Activated CD8-positive, alpha-beta memory T cell treated with anti-CD3 and anti-CD28 coated beads, Interleukin-2, amount 50 U/mL, for 4 hours (primary cell): ENCODE measurements at places on chromosomes 12 and 14.

- DNase-seq = no peak
Observed at GRCh38 chr14:30180219-30180618, 252.6 kb upstream of the PRKD1 start.

DNA sequence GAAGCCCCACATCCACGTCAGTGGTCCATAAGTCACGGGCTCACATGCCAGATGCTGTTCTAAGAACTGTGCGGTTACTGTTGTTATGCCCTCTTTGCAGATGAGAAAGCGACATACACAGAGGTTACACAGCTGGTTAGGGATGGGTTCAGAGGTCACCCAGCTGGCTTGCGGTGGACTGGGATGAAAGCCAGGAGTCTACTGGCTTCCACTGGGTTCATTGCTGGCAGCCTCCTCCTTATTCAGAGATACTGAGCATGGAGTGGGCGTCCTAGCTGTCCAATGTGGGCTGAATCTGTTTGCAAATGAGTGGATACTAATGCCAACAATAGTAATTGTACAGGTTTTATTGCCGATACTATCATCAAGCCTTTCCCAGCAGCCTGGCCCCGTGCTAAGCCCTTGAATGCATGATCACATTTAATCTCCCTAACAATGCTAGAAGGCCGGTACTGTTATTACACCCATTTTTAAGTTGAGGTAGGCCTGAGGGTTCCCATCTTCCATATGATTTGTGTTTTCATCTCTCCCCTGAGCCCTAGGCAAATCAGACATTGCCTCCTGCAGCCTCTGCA is 129.1 kb downstream of the PLXNC1 start:
- DNase-seq = no peak

DNA sequence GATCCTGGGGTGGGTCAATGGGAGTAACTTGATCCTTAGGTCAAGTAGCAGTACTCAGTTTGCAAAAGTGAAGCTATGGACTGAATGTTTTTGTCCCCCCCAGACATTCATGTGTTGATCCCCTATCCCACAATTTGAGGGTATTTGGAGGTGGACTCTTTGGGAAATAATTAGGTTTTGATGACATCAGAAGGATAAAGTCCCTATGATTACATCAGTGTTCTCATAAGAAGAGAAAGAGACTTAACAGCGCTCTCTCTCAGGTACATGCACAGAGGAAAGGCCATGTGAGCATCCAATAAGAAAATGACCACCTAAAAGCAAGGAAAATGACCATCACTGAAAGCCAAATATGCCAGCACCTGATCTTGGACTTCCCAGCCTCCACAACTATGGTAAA is 550.8 kb downstream of the FOXG1 start:
- no peak for DNase-seq

- DNase-seq = no peak
Observed at GRCh38 chr12:93676408-93677194, 574 bp upstream of the CRADD start.

GRCh38 chr12:107484230-107484629 is 201.4 kb upstream of the PWP1 start:
- DNase-seq = no peak

GRCh38 chr12:104150416-104150815 is 12.4 kb upstream of the NFYB start:
- no peak for DNase-seq

DNA sequence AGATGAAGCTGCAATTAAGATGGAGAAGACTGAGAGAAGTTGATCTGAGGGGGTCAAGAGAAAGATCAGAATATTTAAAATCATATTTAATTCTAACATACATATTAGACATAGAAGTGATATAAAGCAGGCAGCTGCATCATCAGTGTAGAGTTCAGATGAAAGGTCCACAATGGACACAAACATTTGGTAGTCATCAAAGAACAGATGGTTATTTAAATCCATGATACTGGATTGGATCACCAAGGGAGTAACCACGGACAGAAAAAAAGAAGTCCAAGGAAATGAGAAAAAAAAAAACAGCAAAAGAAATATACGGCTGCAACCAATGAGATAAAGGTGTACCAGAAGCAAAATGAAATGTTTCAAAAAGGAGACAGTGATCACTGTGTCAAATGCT is 20.1 kb downstream of the NOVA1 start:
- no peak for DNase-seq

DNA sequence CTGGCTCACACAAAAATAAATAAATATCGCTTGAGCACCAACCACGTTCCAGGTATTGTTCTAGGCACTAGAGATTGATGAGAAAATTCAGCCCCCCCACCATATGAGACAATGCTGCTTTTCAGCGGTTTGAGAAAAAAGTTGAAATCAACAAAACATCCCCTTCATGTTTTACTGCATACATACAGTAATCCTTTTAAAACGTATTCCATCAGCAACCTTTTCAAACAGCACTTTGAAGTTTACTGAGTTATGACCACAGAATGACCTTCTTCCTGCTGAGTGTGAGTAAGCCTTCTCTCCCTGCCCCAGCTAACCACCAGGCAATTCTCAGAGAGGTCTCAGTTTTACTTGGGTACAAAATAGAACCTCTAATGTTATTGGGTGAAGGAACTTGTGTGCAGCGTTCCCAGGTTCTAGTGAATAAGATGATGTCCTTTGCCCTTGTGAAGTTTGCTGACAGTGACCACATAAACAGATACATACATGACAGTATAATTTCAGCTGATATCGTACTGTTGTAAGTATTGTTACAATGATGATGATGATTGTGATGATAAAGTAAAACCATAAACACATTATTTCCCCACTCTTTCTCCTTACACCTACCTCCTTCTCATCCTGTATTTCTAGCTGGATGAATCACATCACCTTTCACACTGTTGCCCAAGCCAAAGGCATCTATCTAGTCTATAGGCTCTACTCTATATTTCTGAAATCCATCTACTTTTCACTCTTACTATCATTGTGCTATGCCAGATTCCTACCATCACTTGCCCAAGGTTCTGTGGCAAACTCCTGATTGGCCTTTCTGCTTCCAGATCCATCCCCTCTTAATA is 124.4 kb upstream of the KRR1 start:
- DNase-seq = no peak

- no peak for DNase-seq
Observed at GRCh38 chr14:23929136-23929535, 24.4 kb upstream of the DHRS4 start.

DNA sequence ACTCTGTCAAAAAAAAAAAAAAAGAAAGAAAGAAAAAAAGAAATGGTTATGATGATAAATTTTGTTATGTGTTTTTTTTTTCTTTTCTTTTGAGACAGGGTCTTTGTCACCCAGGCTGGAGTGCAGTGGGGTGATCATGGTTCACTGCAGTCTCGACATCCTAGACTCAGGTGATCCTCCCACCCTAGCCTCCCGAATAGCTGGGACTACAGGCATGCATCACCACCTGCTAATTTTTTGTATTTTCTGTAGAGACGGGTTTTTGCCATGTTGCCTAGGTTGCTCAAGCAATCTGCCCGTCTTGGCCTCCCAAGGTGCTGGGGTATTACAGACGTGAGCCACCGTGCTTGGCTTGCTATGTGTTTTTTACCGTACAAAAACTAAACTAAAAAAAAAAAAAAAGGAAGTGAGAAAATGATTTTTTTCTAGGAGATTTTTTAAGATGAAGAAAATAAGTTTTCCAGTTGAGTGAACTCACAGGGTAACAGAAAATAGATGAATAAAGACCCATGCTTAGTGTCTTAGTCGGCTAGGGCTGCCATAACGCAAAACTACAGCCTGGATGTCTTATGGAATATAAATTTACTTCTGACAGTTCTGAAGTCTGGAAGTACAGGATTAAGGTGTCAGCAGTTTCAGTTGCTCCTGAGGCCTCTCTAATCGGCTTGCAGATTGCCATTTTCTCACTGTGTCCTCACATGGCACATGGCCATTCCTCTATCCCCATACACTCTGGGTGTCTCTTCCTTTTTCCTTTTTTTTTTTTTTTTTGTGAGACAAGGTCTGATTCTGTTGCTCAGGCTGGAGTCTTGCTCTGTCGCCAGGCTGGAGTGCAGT is 13.2 kb upstream of the APOF start:
- DNase-seq = no peak

- no peak for DNase-seq
Observed at GRCh38 chr12:114993165-114993564, 309.2 kb upstream of the TBX3 start.

- DNase-seq = no peak
Observed at GRCh38 chr12:51620448-51620847, 29.4 kb downstream of the SCN8A start.

- DNase-seq = no peak
Observed at GRCh38 chr12:55188974-55189556, 31.8 kb upstream of the OR10A7 start.

DNA sequence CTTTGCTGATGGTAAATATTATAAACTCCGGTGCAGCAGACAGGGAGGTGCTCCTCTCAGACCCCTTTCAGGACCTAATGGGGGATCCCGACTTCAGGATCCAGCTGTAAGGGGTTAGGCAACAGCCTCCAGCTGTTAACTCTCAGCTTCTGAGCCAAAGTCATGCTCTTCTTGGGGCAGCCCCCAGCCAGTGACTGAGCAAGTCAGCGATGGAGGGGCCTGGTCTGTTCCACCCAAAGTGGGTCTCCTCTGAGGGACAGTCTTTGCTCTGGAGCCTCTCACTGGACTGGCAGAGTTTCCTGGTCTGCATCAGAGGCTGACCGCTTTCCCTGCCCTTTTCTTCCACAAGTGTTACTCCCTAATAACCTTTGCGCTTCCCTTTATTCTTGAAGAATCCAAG is 184.2 kb upstream of the DIO3 start:
- no peak for DNase-seq

DNA sequence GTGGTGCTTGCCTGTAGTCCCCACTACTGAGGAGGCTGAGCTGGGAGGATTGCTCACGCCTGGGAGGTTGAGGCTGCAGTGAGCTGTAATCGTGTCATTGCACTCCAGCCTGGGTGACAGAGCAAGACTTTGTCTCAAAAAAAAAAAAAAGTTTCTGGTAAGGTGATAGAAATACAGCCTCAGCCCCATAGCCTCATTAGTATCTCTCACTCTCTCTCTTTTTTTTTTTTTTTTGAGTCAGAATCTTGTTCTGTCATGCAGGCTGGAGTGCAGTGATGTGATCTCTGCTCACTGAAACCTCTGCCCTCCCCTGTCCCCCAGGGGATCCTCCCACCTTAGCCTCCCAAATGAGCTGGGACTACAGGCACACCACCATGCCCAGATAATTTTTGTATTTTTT is 19.2 kb downstream of the MTHFD1 start:
- DNase-seq = no peak

DNA sequence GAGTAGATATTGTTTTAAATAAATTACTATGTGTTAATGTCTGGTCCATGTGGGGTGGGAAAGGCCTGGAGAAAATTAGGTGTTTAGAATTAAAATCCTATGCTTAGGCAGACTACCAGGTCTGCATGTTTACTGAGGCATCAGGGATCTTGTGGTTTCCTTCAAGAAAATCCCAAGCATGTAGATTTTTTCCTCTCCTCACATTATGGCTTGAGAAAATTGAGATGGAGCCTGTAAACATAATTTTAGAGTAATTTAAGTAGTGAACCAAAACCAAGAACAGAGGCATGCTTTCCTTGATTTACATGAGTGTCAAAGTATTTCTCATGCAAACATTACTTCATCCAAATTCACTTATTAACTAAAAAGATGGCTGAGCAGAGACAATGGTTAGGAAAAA is 823.7 kb downstream of the AACS start:
- DNase-seq = no peak

DNA sequence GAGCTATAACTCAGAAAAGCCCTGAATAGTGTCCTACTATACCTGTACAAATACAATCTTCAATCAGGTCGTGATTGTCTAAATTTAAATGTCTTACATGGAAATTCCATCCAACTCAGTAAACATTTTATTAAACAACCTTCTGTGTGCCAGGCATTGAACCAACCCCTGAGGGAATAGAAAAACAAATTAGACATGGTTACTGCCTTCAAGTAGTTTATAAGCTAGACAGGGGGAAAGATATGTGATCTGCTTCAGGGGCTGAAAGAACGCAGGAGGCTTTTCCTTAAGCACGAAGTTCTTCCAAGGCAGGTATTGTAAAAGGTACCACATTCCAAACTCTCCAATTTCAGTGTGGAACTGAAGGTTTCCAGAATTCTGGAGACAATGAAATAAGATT is 39.7 kb upstream of the STAB2 start:
- no peak for DNase-seq

- DNase-seq = no peak
Observed at GRCh38 chr12:48750769-48751356, 34.4 kb upstream of the CCNT1 start.

DNA sequence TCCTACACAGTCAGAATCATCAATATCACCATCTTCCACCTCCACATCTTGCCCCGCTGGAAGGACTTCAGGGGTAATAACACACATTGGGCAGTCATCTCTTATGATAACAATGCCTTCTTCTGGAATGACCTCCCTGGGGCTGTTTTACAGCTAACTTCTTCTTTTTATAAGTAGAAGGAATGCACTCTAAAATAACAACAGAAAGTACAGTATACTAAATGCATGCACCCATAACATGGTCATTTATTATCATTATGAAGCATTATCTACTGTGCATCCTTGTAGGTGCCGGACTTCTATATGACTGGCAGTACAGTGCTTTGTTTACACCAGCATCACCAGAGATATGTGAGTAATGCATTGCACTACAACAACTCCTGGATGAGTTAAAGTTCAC is 19.0 kb upstream of the NUAK1 start:
- DNase-seq = no peak

DNA sequence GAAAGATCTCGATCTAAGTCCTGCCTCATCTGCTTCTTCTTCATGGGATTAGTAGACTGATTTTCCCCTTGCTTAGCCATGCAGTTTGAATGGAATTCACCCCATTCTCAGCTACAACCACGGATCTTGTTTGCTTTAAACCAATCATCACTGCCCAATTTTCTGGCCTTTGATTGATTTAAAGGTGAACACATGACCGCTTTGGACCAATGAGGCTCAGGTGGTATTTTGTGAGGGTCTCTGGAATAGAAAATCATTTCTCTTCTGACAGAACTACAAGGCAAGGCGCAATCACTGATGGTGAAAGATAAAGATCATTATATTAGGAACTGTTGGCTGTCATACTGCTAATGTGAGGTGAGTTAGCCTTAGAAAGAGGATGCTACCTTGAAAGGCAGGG is 213.0 kb upstream of the PLEKHG7 start:
- no peak for DNase-seq

DNA sequence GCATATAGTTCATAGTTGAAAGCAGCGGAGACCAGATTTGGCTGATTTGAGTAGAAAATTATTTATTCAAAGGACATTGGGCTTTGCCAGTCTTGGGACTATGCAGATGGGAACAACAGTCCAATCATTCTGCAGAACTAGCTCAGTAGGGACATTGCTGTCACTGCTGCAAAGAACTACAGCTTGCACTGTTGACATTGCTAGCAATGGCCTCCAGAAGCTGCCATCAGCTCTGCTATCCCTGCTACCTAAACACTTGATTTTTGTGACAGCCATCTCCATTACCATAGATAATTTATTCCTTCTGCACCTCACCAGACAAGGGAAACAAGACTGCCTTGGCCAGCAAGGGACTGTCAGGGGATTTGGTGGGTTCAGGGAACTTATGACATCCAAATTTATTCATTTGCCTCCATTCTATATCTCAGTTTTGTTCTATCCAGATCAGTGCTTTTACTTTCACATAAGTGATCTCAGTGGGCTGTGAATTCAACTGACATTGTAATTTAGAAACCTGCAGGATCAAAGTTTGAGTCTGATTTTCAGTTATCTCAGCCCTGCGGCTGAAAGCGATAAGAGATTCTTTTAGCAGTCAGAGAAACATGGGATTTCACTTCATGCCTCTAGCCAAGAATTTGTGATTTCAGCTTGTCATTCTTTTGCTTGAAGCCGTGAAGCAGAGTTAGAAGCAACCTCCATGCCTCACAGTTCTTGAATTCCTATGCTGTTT is 136.7 kb upstream of the FBXO33 start:
- DNase-seq = no peak
